Vein endothelial cell (primary cell): ENCODE measurements at places on chromosomes 6 and 20. TPM values are rescaled to one million over a fixed set of nuclear protein-coding genes. Genes with fewer than 3 reads are reported as not detected.

KIAA1755 gene
- total RNA-seq = under 0.01 and 0.19 TPM in 2 replicates

PDE7B gene
- total RNA-seq = 28.1 and 52.6 TPM in 2 replicates

RIMS4 gene
- not detected in 2 replicates for total RNA-seq

KIF25 gene
- total RNA-seq = not detected in 2 replicates

RSPH9 gene
- under 0.01 and 0.19 TPM in 2 replicates for total RNA-seq

DCDC2 gene
- total RNA-seq = not detected in 2 replicates

PRDM13 gene
- total RNA-seq = not detected in 2 replicates

SLC22A23 gene
- 21.6 and 29.7 TPM in 2 replicates for total RNA-seq
